ENCODE measurements at places on chromosomes 16 and 17.

DNA sequence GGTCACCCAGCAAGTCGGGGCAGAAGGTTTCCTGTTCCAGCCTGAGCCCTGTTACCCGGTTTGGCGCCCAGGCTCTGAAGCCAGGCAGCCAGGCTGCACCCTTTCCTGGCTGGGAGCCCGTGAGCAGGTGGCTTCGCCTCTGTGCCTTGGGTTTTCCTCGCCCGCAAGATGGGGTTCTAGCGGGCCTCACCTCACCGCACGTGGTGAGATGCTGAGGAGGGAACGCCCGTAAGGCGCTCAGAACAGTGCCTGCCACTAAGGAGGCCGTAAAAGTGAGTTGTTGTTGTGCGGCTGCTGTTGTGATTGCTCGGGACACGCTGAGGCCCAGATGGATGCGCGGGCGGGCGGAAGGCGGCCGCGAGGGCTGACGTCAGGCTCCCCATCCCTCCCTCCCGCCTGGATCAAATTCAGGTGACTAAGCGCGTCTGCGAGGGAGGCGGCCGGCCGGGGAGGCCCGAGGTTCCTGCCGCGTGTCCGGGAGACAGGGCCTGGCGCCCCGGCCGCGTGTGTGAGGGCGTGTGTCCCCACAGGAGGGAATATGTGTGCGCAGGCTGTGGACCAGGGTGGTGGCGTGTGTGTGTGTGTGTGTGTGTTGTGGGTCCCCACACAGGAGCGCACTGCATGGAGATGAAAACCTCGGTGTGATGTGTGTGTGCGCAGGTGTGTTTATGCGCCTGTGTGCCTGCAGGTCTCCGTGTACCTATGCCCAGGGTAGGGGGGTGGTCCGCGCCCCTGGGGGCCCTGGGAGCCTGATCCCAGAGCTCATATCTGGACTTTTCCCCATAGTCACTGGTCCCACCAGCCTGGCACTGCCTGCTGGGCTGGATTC is 4.3 kb downstream of the CAMKK1 start:
- DNase-seq: peak; percentile 96

GRCh38 chr16:82996814-82997213 is 370.0 kb downstream of the CDH13 start:
- DNase-seq: no peak

GRCh38 chr16:71337631-71338030 is 20.9 kb upstream of the CALB2 start:
- DNase-seq: no peak

- no peak for DNase-seq
Observed at GRCh38 chr17:58279016-58279711, 1.6 kb downstream of the MPO start.

GRCh38 chr16:88522276-88522949 is 47.8 kb upstream of the ZC3H18 start:
- no peak for DNase-seq

DNA sequence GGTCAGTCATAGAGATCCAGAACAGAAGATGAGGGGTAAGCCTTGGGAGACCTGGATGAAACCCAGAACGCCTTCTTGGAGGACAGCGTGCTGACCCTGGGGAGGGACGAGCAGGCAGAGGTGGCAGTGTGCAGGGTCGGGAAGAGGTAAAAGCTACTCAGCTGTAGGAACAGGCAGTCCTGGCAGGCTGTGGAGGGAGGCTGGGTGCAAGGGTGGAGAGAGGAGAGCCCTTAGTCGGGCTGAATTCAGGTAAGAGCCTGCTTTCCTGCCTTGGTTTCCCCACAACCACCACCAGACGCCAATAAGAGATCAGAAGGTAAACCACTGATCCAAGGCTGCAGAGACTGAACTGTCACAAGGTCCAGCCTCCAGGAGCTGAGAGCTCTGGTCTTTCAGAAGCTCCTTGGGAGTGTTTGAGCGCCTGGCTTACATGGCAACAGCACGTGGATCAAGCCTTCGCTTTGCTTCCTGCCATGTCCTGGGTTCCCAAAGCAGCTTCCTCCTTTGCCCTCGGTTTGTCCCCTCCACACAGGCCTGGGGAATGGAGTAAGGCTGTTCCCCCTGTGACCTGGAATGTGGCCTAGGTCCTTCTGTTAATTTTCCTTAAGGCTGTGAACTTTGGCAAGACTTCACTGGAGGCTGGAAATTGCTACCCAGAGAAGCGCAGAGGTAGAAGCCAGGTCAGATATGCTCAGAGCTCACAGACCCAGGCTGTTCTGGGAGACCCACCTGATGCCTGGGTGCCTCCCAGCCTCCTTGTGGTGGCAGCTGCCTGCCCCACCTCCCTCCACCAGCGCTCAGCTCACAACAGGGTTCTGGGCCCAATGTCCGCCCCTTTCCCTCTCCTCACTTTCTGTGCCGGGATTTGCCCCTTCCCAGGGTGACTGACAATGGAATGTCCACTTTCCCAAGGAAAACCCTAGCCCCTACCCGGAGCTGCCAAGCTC is 3.9 kb upstream of the PDK2 start:
- no peak for DNase-seq

DNA sequence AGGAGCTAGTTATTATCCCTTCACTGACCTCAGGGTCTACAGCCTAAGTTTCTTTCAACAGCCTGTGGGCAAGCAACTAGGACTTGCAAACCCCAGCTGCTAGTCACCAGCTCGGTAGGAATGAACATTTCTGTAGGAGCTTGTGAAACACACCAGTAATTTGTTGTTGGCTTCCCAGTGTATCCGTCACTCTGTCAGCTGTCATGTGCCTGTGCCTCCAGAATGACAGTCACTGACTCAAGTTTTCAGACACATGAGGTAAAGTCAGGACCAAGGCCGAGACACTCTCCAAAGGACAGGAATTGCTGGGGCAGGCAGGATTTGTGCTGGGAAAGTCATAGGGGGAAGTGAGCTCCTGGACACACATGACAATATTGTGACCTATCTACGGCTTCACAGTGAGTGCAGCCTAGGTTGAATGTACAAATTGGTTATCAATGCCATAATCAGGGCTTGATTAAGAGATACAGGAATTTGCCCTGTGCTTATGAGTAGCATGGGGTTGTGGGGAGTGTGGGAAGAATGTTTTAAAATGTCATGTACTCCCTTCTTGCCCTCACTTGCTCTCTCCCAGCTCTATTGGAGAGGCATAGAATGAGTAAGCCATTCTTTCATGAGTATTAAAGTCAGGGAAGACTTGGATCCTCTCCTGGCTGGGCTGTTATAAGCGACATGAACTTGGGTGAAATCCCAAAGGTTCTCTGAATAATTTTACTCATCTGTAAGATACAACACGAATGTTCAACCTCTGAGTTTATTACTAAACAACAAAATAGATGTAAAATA is 391.4 kb downstream of the UTP18 start:
- DNase-seq: no peak

DNA sequence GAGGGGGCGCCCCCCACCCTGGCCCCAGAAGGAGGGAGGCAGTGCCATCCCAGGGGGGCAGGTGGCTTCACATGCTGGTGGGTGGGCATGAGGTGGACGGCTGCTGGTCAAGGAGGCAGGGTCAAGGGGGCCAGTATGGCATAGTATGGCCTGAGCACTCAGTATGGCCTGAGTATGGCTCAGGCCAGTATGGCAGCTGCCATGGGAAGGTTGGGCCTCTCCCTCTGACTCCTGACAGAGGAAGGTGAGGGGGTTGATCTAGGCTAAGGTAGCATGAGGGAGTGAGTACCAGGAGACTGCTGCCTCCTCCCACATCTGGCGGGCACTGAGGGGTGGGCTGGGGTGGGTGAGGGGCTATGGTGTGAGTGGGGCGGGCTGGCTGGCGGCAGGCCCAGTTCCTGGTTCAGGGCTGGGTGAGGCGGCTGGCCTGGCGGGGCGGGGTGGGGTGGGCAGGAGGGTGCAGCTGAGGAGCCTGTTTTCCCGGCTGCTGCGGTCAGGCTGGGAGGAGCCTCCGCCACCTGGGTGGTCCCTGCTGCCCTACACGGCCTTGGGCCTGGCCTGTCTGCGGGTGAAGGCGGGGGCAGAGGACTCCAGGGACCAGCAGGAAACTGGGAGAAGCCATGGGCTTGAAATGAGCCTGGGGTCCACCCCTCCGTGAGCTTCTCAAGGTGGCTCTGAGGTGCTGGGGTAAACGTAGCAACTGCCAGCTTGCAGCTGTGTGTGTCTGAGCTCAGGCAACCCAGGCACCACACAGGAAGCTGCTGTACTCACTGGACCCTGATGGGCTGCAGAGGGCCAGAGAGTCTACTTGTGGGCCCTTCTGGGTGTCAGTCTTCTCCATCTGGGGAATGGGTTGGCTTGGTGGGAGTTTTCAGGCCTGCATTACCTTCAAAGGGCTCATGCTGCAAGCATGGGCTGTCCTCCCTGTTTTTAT is 57.0 kb downstream of the RAI1 start:
- no peak for DNase-seq

- DNase-seq: no peak
Observed at GRCh38 chr17:10790491-10791401, 13.2 kb downstream of the TMEM238L start.

DNA sequence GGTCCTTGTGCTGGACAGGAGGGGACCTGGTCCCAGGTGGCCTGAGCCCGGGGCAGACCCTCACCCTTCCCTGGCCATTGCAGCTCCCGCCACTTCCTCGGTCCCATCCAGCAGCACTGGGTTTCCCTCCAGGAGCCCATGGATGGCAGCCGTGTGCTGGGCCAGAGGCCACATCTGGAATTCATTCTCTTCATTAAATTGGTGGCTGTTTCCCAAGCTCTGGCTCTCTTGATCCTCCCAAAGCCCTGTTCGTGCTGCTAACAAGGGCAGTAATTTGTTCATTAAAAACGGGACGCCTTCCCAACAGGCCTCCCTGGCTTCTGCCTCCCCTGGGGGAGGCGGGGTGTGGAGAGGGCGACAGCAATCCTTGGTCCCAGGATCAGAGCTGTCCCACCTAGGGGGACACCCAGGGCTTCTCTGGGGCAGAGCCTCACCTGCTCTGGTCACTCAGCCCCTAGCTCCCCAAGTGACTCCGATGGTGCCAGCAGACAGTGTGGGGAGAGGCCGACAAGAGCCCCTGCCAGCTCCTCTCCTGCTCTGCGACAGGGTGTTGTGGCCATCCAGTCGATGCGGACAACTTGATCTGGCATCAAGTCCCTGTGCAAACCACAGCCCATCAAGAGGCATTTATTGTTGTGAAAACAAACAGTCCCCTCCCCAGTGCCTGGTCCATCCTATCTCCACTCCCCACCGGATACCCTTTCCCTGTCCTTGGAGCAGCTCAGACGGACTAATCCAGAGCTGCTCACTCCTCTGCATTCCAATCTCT is 44.0 kb downstream of the SDK2 start:
- DNase-seq: peak; percentile 2

DNA sequence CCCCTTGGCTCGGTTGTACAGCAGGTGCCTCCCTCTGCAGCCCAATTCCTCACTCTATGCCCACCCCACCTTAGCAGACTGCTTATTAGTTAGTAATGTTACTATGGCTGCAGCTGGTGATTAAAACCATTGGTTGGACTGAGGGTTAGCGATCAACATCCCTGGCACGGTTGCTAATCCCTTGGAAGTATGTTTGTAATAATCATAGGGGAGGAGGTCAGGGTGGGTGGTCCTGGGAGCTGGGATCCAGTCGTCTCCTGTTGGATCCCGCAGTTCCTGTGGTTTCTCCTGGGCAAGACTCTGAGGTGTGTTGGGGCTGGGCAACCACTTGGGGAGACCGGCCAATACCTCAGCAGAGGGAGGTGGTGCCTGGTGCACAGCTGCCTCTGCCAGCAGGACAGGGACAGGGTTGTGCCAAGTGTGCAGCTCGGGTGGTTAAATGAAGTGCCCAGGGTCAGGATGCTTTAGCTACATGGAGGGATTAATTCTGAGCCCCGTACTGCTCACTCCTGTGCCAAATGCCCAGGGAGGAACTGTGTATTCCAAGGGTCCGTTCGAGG is 38.0 kb downstream of the FZD2 start:
- no peak for DNase-seq

DNA sequence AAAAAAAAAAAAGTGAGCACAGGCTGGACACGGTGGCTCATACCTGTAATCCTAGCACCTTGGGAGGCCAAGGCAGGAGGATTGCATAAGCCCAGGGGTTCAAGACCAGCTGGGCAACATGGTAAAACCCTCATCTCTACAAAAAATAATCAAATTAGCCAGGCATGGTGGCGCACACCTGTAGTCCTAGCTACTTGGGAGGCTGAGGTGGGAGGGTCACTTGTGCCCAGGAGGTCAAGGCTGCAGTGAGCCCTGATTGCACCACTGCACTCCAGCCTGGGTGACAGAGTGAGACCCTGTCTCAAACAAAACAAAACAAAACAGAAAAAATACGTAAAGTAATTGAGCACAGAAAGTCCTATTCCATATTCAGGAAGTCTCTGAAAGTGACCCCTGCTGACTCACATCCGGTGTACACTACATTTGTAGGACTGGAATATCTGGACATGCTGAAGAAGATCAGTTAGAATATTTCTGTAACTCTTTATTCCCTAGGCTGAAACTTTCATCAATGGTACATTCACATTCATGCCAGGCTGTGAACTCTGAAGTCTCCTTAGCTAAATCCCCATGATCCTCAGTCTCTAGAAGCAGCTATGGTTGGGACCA is 66.0 kb upstream of the HAS3 start:
- no peak for DNase-seq

- no peak for DNase-seq
Observed at GRCh38 chr17:14759325-14759724, 458.4 kb downstream of the HS3ST3B1 start.

DNA sequence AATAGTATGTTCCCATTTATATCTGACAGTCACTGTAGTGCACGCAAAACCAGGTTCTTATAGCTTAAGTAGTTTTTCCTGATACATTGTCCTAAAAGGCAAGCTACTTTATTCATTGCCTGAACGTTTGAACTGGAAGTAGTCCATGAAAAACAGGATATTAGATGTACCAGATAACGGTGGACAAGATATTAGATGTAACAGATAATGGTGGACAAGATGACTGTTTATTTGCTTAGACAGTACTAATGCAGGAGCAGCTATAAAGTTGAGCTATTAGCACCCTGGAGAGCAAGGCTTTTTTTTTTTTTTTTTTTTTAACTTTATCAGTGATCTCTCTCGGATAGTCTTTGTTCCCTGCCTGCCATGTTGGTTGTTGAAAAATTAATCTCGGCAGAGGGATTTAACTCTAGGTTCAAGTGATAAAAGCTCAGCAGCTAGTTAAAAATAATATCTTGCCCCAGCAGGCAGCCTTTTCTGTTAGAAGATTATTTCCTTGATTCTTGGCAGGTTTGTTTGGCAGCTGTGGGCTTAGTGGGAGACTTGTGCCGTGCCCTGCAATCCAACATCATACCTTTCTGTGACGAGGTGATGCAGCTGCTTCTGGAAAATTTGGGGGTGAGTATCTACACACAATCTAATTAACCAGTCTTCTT is 17.3 kb upstream of the TBKBP1 start:
- no peak for DNase-seq

- DNase-seq: no peak
Observed at GRCh38 chr17:66185862-66186261, 6.1 kb downstream of the CEP112 start.

DNA sequence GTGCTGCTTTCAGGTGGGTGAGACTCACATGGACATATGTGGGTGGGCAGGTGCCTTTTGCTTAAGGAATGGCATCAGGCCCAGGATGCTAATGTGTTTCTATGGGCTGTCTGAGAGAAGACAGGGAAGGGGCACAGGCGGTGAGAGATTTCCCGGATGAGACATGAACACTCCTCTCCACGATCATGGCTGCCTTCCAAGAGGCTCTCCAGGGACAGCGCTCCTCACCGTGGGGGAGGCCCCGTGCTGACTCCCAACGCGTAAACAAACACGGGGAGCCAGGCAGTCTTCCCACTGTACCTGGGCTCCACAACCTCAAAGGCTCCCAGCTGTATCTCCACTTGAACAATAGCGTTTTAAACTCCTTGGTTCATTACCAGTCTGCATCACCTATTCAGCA is 42.8 kb downstream of the CDK5R1 start:
- DNase-seq: no peak

GRCh38 chr17:19753051-19753509 is 5.0 kb upstream of the ALDH3A1 start:
- peak; percentile 93 for DNase-seq

- DNase-seq: no peak
Observed at GRCh38 chr16:27780468-27781194, 230.7 kb downstream of the KATNIP start.

Data from adipocyte (in vitro differentiated cells).